Esophagus squamous epithelium (tissue), 5 donors: ENCODE measurements at places on chromosomes 6 and 20.

DNA sequence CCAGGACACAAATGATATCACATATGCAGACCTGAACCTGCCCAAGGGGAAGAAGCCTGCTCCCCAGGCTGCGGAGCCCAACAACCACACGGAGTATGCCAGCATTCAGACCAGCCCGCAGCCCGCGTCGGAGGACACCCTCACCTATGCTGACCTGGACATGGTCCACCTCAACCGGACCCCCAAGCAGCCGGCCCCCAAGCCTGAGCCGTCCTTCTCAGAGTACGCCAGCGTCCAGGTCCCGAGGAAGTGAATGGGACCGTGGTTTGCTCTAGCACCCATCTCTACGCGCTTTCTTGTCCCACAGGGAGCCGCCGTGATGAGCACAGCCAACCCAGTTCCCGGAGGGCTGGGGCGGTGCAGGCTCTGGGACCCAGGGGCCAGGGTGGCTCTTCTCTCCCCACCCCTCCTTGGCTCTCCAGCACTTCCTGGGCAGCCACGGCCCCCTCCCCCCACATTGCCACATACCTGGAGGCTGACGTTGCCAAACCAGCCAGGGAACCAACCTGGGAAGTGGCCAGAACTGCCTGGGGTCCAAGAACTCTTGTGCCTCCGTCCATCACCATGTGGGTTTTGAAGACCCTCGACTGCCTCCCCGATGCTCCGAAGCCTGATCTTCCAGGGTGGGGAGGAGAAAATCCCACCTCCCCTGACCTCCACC lies 42.2 kb downstream of the SIRPA start:
- no peak for DNase-seq

- DNase-seq: no peak
Measured at GRCh38 chr20:10741060-10741459, 67.3 kb upstream of the JAG1 start.

DNA sequence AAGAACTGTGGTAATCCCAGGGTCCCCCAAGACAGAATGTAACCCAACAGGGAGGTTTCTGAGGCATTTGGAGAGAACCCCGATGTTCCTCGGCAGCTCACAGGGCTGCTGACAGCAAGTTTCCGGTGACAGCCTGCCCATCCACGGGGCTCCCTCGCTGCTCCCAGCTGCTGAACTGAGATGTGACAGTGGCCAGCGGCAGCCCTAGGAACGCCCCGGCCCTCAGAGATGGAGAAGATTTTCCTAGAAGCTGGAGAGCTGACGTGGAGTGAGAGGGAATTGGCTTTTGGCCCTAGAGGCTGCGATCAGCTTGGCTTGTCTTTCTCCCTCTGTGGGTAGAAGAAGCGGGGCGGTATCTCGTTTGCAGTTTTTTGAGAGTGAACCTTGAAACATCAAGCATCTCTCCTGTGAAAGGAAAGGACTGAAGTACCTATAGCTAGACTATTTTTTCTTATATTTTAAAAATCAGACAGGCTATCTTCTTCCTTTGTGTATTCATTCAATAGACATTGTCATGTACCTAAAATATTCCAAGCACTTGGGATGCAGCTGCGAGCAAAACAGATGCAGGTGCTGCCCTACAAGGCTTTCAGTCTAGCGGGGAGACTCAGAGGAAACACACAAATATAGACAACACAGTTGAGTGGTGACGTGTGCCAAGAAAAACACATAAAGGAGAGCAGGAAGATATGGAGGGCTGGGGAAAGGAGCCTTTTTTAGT lies 28.4 kb upstream of the NFATC2 start:
- DNase-seq: no peak

- no peak for DNase-seq
Measured at GRCh38 chr6:20906945-20907344, 372.7 kb downstream of the CDKAL1 start.

GRCh38 chr6:113873043-113873667 lies 16.0 kb downstream of the MARCKS start:
- peak; percentile 15 for DNase-seq

DNA sequence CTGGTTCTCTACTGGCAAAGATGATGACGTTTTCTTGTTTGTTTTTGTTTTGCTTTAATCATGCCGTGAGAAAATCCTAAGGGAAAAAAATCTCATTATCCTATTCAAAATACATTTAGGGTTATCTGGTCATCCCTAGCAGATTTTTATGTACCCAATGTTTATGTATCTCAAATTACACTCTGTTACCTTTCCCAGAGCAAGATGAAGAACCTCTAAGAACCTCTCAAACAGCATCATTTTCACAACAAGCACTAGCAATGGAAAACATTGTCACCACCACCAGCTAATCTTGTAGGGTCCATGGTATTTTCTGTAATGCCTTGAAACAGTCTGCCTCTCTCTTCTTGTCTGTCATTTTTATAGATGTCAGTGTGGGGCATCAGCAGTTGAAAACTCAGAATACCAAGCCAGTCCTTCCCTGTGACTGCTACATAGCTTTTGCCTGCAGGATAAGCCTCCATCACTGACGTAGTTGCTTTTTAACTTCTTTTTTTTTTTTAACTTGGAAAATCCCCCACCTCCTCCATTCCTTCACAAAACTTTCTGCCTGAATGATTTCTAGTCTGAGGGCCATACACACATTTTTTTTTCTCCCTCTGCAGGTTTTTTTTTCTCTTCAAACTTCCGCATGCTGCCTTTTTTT lies 2.4 kb upstream of the SNAP25 start:
- no peak for DNase-seq

DNA sequence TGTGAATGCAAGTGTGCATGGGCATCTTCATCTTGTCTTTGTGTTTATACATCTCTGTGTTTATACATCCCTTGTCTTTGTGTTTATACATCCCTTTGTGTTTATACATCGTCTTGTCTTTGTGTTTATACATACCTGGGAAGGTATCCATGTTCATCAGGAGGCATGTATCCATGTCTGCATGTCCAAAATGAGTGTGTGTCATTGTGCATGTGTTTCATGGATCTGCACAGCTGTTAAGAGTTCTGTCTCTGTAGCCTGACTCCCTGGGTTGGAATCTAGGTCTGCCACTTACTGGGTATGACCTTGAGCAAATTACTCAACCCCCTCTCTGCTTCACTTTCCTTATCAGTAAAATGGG lies 50.1 kb upstream of the SIRPA start:
- DNase-seq: no peak
